ENCODE measurements at places on chromosomes 5 and 9. TPM values are rescaled to one million over a fixed set of nuclear protein-coding genes. Genes with fewer than 3 reads are reported as not detected.

The NMUR2 gene
- total RNA-seq = not detected

DNA sequence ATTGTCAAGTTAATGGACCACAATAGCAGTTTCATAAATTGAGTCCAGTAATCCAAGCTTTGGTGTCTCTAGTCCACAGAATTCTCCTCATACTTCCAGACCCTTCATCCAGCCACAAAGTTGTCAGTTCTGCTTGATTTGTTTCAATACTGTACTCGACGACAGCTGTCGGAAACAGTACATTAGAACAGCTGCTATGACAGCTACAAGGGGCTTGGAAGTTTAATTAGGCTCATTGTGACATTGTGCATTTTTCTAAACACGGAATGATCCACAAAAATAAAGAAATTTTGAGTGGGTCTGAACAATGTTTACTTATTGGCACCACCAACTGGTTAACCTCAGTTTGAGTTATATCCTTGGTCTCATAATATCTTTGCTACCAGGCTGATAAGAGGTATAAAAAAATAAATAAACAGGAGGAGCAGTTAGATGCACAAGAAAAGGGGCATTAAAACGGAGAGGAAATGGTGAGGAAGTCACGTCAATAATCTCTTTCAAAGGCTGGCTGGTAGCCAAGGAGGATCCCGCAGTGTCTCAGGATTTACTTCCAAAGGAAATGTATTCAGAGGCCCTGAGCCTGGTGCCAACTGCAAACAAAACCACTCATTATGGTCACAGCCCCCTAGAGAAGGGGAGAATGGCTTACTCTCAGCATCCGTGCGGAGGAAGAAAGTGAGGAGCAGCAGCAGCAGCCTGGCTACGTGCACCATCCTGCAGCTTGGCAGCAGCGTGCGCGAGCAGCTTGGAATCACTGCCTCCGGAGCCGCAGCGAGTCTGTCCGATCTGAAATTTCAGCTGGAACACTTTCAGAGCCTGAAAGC, 933.8 kb upstream of the DMAC1 start:
- no peaks in the 10 kb centered on the region for H3K36me3 ChIP-seq
- no peak overlapping the region for H3K4me3 ChIP-seq
- no peak overlapping the region for H3K27ac ChIP-seq
- H3K27me3 ChIP-seq = no peaks in the 10 kb centered on the region
- DNase-seq = no peak
- H3K4me1 ChIP-seq = no peaks in the 10 kb centered on the region

DNA sequence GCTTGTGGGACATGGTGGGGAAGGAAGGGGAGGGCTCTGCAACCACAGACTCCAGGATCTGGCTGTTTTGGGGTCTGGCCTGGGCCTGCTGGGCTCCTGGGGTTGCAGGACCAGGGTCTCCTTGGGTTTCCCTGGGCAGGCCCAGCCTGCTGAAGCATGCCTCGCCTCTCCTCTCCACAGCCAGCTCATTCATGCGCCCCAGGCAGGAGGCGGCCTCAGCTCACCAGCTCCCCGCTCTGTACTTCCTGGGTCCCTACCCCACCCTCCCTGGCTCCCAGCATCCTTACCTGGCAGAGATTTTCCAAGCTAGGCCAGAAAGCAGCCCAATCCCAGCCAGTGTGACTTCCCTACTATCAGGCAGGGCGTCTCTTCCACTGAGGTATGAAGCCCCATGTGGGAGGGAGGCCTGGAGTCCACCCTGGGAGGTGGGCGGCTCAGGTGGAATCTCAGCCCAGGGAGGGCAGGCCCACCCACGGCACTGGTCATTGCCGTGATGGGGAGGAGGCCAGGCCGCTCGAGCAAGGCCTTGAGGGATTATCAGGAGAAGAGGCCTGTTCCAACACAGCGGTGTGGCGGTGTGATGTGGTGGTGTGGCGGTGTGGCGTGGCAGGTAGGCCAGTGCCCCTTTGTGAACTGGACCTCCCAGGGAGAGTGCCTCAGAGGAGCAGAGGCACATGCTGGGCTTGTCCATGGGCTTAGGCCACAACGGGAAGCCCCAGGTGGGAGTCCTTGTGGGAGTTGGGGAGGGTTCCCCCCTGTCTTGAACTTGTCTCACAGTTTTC, 103.4 kb downstream of the DAB2IP start:
- no peaks in the 10 kb centered on the region for H3K36me3 ChIP-seq
- H3K4me1 ChIP-seq = no peaks in the 10 kb centered on the region
- H3K27ac ChIP-seq = no peak overlapping the region
- no peak overlapping the region for H3K4me3 ChIP-seq
- no peak for DNase-seq

- no peak for DNase-seq
- H3K4me3 ChIP-seq = no peak overlapping the region
- no peaks in the 10 kb centered on the region for H3K27me3 ChIP-seq
Observed at GRCh38 chr5:153831973-153832372, 206.7 kb downstream of the FAM114A2 start.

GRCh38 chr5:103503066-103503465, 59.5 kb downstream of the NUDT12 start:
- H3K27me3 ChIP-seq = no peaks in the 10 kb centered on the region
- no peak for DNase-seq
- H3K4me1 ChIP-seq = no peaks in the 10 kb centered on the region

The TUSC1 gene
- not detected for total RNA-seq

The CARD6 gene
- 2.8 TPM for total RNA-seq

DNA sequence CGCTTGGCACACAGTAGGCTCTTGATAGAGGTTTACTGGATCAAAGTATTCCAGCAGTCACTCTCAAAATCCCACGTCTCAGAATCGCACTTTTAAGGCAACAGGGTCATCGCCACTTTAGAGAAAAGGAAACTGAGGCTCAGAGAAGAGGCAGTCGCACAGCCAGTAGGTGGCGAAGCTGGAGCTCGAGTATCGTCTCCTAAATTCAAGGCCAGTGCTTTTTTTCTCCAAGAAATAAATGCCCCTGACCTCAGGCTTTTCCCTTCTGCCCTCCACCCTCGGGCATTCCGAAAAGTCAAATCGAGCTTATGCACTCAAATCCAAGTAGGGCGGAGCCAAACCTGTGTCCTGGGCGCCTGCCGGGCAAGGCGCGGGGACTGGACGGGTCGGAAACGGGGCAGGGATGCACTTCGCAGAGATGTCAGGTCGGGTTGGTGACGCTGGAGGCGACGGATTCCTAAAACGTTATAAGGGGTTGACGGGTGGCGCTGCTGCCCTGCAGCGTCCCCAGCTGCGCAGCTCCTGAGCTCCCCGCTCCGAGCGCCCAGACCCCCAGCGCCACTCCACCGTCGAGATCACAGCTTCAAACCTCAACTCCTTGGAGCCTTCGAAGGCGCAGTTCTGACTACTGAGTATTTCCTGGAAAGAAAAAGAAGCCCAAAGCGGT, 4.7 kb upstream of the FOXB2 start:
- H3K36me3 ChIP-seq = no peaks in the 10 kb centered on the region
- peaks cover 8% of the 10 kb centered on the region for H3K4me1 ChIP-seq
- H3K27ac ChIP-seq = no peak overlapping the region
- DNase-seq = no peak

DNA sequence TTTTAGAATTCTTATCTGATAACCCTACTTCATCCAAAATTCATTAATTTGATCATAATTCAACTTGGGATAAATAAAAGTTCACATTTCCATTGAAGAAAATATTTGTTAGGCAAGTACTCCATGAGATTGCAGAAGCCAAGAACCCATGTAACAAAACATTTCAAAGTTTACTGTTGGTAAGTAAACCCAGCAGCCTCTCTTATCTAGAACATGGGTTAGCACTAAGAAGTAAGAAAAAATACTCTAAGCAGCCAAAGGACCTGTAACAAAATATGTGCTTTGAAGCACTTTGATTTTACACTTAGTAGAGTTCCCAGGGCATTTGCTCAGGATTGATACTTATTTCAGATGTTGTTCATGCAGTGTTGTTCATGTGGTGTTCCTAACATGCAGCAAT, 8.7 kb downstream of the MAP3K1 start:
- H3K4me3 ChIP-seq = peak overlapping the region; percentile 98
- no peaks in the 10 kb centered on the region for H3K27me3 ChIP-seq
- peaks cover 97% of the 10 kb centered on the region for H3K4me1 ChIP-seq
- H3K36me3 ChIP-seq = peaks cover 15% of the 10 kb centered on the region
- DNase-seq = no peak

The CCDC192 gene
- not detected for total RNA-seq

DNA sequence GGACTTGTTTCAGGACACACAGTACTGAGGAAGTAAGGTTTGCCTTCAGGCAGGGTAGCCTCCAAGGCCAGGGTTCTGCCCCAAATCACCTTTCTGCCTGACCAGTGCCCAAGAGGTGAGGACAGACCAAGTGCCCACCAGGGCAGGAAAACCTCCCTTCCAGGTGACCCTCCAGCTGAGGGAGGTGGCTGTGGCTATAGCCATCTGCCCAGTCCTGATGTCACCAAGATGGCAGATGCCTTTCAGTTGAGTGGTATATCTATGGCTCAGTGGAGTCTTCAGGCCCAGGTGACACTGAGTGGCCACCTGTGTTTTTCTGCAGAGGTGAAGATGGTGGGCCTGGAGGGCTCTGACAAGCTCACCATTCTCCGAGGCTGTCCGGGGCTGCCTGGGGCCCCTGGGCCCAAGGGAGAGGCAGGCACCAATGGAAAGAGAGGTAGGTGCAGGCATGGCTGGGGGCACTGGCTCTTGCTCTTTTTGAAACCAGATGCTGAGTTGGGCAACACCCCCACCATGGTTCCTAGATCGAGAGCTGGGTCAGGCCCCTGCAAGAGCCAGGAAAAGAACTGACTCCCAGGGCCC, 1.7 kb downstream of the FCN2 start:
- H3K27ac ChIP-seq = no peak overlapping the region
- DNase-seq = no peak
- H3K4me3 ChIP-seq = no peak overlapping the region
- no peaks in the 10 kb centered on the region for H3K27me3 ChIP-seq
- H3K4me1 ChIP-seq = no peaks in the 10 kb centered on the region

The LRRC14B gene
- not detected for total RNA-seq

DNA sequence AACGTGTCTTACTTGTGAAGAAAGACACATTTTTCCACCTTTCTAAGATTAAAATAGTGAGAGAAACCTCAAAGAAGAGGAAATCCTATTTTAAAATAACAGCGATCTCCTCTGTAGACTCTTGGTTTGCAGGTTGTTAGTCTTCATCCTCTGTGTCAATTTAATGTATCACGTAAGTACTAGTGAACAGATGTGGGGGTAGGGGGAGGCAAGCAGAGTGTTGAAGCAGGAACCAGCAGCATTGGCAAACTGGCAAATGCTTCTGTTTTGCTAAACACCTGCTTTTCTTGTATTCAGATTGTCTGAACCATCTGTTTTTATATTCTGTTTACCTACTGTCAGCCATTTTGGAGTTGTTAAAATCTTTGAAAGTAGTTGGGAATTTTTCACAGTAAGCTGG, 159.3 kb upstream of the TLX3 start:
- DNase-seq = no peak
- no peaks in the 10 kb centered on the region for H3K36me3 ChIP-seq
- H3K27ac ChIP-seq = no peak overlapping the region
- H3K4me1 ChIP-seq = no peaks in the 10 kb centered on the region
- H3K4me3 ChIP-seq = no peak overlapping the region

DNA sequence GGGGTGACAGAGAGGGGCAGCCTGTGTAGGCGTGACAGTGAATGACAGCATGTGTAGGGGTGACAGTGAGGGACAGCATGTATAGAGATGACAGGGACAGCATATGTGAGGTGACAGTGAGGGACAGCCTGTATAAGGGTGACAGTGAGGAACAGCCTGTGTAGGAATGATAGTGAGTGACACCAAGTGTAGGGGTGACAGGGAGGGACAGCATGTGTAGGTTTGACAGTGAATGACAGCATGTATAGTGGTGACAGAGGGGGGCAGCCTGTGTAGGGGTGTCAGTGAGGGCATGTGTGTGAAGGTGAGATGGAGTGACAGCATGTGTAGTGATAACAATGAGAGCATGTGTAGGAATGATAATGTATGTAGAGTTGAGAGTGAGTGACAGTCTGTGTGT, 8.7 kb upstream of the GAPT start:
- H3K36me3 ChIP-seq = no peaks in the 10 kb centered on the region
- no peaks in the 10 kb centered on the region for H3K27me3 ChIP-seq
- DNase-seq = no peak
- H3K4me1 ChIP-seq = no peaks in the 10 kb centered on the region

The IFNE gene
- not detected for total RNA-seq

The LHFPL2 gene
- total RNA-seq = 0.47 TPM

The SNX30 gene
- total RNA-seq = 12.3 TPM

DNA sequence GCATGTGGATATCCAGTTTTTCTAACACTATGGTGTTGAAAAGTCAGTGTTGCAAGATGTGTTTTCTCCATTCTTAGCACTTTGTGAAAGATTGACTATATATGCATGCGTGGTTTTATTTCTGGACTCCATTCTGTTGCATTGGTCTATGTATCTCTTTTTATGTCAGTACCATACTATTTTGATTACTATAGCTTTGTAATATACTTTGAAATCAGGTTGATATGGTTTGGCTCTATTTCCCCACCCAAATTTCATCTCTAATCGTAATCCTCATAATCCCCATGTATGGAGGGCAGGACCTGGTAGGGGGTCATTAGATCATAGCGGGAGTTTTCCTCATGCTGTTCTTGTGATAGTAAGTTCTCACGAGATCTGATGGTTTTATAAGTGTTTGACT, 6.5 kb downstream of the RIC1 start:
- peaks cover 25% of the 10 kb centered on the region for H3K4me1 ChIP-seq
- no peak for DNase-seq
- H3K4me3 ChIP-seq = no peak overlapping the region
- H3K27me3 ChIP-seq = no peaks in the 10 kb centered on the region
- H3K36me3 ChIP-seq = peaks cover 2% of the 10 kb centered on the region
- no peak overlapping the region for H3K27ac ChIP-seq

DNA sequence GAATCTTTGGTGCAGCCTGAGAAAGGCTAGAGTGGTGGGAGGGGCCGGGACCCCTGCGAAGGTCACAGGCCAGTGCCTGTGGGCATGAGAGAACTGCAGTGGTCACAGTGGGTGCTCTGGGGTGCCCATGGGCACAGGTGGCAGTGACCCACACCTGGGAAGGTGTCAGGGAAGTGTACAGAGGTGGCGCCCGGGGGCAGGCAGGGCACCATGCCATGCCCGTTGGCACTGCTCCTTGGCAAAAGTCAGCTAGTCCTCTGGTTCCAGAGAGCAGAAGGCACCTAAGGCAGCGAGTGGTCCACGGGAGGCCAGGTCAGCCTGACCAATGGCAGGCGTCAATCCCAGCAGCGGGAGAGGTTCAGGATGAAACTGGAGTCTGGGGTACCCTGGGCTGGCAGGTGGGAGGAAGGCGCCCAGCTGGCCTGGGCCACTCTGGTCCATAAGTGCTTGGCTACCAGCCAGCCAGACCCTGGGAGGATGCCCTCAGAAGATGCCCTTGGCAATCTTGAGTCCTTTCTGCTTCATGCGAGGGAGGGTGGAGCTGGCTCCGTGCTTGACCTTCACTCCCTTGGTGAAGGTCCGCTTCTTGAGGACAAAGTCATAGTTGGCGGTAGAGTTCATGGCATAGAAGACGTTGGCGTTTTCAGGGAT, 22.8 kb downstream of the RALGDS start:
- H3K4me3 ChIP-seq = no peak overlapping the region
- H3K4me1 ChIP-seq = no peaks in the 10 kb centered on the region
- H3K27ac ChIP-seq = no peak overlapping the region
- H3K36me3 ChIP-seq = peaks cover 64% of the 10 kb centered on the region
- no peaks in the 10 kb centered on the region for H3K27me3 ChIP-seq
- DNase-seq = no peak

The PCDHB16 gene
- not detected for total RNA-seq

GRCh38 chr5:174444479-174445188, 279.7 kb upstream of the MSX2 start:
- no peak for DNase-seq
- no peaks in the 10 kb centered on the region for H3K36me3 ChIP-seq
- no peak overlapping the region for H3K27ac ChIP-seq
- H3K4me3 ChIP-seq = no peak overlapping the region
- no peaks in the 10 kb centered on the region for H3K4me1 ChIP-seq
